DND-41 (cell line): ENCODE measurements at places on chromosomes 4 and X.

GRCh38 chrX:134633832-134634231 is 24.4 kb downstream of the PLAC1 start:
- no peak for DNase-seq

- no peak for DNase-seq
These were observed 1.4 kb upstream of the CT47C1 start for GRCh38 chrX:119071381-119071780.

GRCh38 chrX:96729053-96729452 is 44.4 kb downstream of the DIAPH2 start:
- no peak for DNase-seq

GRCh38 chrX:123905332-123905731 is 45.5 kb downstream of the XIAP start:
- DNase-seq, result no peak

- DNase-seq, result no peak
These were observed 3.3 kb downstream of the RBM47 start for GRCh38 chr4:40626183-40626990.
